MCF 10A (cell line): ENCODE measurements at places on chromosomes 2 and 18. TPM values are rescaled to one million over a fixed set of nuclear protein-coding genes. Genes with fewer than 3 reads are reported as not detected.

MLPH gene
- total RNA-seq, result 27.1 and 28.5 TPM in 2 replicates

GRCh38 chr2:222545823-222546795 is 109.8 kb downstream of the FARSB start:
- no peak for DNase-seq

DNA sequence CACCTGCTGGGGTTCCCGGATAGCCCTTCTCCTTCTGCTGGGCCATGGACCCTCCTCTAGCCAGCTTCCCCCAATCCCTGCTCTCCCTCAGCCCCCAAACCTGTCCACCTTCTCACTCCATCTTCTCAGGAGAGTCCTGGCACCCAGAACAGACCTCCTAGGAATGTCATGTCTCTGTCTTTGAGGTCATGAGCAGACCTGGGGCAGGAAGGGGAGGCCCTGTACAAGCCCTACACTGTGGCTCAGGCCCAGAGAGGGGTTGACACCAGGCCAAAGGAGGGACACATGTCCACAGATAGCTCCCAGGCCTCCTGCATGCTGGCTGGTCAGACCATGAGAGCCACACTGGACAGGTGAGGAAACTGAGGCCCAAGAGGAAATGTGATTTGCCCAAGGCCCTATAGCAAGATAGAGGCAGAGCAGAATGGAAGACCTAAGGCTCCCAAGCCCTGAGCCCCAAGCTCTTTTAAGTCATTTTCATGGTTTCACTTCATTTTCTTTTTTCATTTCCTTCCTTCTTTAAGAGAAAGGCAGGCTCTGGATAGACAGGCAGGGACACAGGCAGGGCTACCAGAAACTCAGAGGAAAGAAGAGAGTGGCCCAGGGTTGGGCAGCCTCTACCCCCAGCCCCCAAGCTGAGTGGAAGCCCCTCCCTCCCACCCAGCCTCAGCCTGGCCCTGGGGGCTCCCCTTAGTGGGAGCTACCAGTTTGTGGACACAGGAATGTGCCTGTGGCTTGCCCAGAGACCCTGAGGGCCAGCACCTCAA is 159.7 kb downstream of the SMAD7 start:
- no peak for DNase-seq

- DNase-seq, result no peak
Measured at GRCh38 chr2:135471106-135471505, 59.9 kb downstream of the ZRANB3 start.

TMEFF2 gene
- not detected in 2 replicates for total RNA-seq

ROCK1 gene
- total RNA-seq, result 44.6 and 47.9 TPM in 2 replicates

DNA sequence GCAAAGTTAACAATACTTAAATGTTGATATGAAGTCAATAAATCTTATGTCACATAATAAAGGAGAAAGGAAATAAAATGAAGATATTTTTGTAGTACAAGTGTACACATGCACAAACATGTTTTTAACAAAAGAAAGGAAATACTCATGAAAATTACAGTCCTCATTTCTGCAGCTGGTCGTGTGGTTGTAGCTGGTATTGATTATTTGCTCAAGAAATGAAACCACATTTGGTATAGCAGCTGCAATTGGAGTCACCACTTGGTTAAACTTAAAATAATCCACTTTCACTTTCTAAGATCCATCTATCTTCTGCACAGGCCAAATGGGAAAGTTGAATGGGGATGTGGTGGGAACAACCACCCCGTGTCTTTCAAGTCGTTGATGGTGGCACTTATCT is 580.5 kb upstream of the NRXN1 start:
- no peak for DNase-seq

SCN7A gene
- total RNA-seq, result not detected in 2 replicates

DNA sequence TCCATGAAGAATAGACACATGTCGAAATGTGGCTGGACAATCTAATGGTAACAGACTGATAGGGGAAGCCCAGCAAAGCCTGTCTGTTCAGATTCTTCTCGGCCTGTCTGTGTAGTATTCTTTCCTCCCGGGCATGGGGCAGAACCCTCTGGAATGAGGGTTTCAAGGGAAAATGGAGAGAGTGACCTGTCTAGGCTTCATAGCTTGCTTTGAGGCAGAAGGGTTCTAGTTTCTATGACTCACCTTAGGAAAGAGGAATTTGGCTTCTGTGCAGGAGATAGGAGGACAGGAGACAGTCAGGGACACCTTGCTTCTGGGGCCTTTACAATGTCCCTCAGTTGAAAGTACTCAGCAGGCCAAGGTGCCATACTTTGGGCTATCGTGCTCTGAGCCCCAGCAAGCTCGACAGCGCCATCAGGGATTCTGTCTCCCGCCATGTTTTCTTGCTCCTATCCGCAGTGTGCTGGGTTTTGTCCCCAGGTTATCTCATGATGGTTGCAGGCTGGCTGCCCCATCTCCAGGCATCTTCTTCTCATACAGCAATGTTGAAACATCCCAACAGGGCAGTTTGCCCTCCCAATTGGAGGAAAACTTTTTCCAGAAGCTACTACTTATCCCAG is 74.7 kb upstream of the TLK1 start:
- no peak for DNase-seq

ESPNL gene
- total RNA-seq, result not detected in 2 replicates

GRCh38 chr2:234300391-234300925 is 196.4 kb downstream of the ARL4C start:
- no peak for DNase-seq

RAB27B gene
- 32.2 and 73.5 TPM in 2 replicates for total RNA-seq

- no peak for DNase-seq
Measured at GRCh38 chr18:61637319-61637718, 255.5 kb downstream of the RNF152 start.

DNA sequence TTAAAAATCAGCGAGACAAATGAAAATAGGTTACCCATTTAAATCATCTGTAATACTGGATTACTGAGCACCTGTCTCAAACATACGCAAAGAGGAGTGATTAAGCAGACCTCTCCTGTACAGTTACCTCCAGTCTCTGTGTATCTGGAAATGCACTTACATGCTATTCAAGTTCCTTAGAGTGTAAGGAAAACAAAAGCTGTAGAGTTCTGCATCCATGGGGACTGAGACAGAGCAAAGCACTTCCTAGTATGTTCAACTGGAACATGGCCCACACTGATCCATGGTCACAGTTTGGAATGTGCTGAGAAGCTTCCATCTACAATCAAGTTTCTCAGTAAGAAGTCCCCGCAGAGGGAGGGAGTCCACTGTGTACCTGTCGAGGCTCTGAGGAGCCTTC is 63.9 kb downstream of the PPP4R1 start:
- no peak for DNase-seq

DNA sequence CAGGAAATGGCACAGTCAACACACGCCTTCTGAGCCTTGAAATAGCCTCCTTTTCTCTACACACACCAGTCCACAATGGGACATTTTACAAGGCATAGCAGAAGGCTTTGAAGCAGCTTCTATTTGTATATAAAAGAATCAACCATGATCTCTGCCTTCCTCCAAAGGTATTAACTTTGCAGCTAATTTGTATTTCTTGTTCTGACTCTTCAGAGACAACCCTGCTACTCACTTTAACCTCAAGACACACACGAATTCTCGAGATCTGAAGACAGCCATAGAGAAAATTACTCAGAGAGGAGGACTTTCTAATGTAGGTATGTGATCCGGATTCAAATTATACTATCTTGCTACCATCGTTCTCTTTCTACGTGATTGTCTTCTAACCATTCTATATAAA is 104.6 kb downstream of the VIT start:
- no peak for DNase-seq

GRCh38 chr2:164203131-164203530 is 418.2 kb downstream of the GRB14 start:
- DNase-seq, result no peak

TUBA4B gene
- total RNA-seq, result not detected in 2 replicates
